Body of pancreas (tissue), 4 donors: ENCODE measurements at places on chromosomes 1 and 21.

GRCh38 chr1:205826016-205826806 lies 13.2 kb upstream of the SLC41A1 start:
- no peaks in the 10 kb centered on the region for H3K27me3 ChIP-seq
- no peak overlapping the region for H3K27ac ChIP-seq
- peaks cover 29% of the 10 kb centered on the region for H3K4me1 ChIP-seq
- no peaks in the 10 kb centered on the region for H3K36me3 ChIP-seq
- no peak overlapping the region for H3K4me3 ChIP-seq

GRCh38 chr1:20348326-20348915 lies 57.7 kb downstream of the VWA5B1 start:
- no peak overlapping the region for H3K27ac ChIP-seq
- no peak for DNase-seq
- no peak overlapping the region for H3K4me3 ChIP-seq
- H3K4me1 ChIP-seq: no peaks in the 10 kb centered on the region
- H3K27me3 ChIP-seq: no peaks in the 10 kb centered on the region

DNA sequence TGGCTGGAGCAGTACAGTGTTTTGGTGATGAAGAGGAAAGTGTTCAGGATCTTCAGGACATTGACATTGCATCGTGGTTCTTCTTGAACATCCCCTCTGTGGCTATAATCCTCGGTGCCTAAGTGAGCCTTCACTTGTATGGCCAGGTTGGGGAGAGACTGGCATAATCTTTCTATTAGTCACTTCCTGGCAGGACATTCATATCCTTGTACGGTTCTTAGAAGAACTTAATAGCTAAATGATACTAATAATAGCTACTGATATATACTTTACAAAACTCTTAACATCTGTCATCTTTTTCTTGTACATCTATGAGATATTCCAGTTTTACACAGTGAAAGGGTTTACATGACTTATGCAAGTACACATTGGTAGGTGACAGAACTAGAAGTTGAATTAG lies 35.8 kb downstream of the CELF3 start:
- H3K4me1 ChIP-seq: no peaks in the 10 kb centered on the region
- H3K4me3 ChIP-seq: no peak overlapping the region

DNA sequence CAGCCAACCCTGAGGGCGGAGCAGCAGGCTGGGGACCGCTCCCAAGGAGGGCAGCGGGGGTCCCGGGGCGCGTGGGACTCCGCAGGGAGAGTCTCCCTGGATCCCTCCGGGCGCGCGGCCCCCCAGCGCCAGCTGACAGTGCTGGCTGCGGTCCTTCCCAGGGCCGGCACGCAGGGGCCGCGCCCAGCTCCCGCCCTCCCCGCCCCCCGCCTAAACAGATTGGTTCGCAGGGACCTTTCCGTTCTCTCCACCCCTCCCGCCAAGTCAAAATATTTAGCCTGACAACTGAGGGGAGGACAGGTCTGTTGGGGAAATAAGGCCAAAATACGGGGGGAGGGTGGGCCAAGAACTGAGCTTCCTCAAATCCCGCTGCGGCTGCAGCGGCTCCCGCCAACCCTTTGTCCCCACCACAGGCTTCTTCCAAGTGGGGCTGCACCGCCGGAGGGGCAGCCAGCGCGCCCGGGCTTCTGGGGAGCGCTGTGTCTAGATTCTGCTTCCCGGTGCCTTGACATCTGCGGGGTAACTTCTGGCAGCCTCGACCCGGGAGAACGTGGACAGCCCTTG lies at the start of gene INSRR:
Gene INSRR, minus strand, starts transcription at position 159 of the 564 bp plus-strand sequence. CDS start 496 bp downstream, outside the sequence.
- H3K4me1 ChIP-seq: peaks cover 33% of the 10 kb centered on the region
- no peak for DNase-seq
- H3K27me3 ChIP-seq: peaks cover 8% of the 10 kb centered on the region
- H3K36me3 ChIP-seq: no peaks in the 10 kb centered on the region

DNA sequence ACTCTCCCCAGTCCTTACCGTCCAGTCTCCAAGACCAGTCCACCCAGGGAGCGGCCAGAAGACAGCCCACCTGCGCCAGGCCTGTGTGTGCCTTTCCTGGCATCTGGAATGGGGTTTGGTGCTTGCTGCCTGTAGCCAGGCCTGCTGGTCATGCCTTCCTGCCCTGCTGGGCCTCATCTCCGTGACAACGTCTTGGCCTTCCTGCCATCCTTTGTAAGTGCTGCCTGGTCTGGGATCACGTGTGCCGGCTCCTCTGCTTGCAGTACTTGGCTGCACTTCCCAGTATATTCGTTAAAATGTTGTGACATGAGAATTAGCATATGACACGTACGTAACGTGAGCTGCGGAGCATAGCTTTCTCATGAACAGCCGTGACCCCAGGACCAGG lies 145.3 kb upstream of the COL6A1 start:
- H3K36me3 ChIP-seq: no peaks in the 10 kb centered on the region
- no peaks in the 10 kb centered on the region for H3K4me1 ChIP-seq
- H3K27ac ChIP-seq: no peak overlapping the region
- H3K4me3 ChIP-seq: no peak overlapping the region
- H3K27me3 ChIP-seq: no peaks in the 10 kb centered on the region

DNA sequence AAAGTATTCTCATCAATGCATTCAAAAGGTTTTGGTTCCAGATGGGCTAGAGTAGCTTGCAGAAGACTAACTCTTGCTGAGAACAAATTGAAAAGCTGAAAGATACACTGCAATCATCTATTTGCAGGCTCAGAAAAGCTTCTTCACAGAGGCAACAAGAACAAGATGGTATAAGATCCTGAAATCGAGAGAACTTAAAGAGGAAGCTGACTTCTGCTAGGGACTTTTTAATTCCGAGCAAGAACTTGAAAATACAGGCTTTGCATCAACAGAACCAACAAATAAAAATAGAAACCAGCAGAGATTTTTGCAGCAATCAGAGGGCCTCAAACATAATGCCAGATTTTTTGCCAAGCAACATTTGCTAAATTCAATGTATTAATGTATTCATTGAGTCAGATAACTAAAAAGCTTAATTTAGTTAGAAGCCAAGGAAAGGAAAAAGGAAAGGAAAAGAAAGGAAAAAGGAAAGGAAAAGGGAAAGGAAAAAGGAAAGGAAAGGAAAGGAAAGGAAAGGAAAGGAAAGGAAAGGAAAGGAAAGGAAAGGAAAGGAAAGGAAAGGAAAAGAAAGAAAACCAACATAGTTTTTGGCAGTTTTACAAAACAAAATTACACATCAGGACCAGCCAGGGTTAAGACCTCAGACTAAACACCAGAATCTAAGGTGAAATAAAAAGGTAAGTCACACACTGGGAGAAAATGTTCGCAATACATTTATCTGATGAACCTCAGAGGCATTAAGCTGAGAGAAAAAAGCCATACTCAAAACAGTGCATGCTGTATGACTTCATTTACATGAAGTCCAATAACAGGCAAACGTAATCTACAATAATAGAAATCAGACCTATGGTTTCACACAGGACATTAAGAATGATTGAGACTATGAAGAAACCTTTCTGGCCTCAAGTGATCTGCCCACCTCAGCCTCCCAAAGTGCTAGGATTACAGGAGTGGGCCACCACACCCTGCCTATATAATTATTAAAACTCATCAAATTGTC lies 42.6 kb downstream of the FAF1 start:
- DNase-seq: no peak
- H3K36me3 ChIP-seq: no peaks in the 10 kb centered on the region
- no peak overlapping the region for H3K27ac ChIP-seq
- H3K4me1 ChIP-seq: no peaks in the 10 kb centered on the region

DNA sequence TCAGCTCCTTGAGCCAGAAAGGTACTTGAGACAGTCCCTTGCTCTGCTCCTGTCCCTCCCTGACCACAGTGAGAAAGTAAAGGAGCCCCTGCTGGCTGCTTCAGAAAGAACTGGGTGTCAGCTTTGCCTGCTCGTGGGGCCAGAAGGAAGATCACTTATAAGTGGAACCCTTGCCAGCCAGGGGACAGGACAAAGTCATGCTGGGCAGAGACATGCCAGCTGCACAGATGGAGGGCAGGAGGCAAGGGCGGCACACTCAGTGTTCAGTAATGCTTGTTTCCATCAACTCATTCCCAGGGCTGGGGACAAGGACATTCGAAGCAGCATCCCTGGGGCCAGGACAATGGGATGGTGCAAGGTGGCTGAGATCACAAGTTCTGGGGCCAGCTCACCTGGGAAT lies 41.8 kb downstream of the NTPCR start:
- DNase-seq: no peak
- no peak overlapping the region for H3K27ac ChIP-seq
- H3K4me1 ChIP-seq: peaks cover 22% of the 10 kb centered on the region
- no peaks in the 10 kb centered on the region for H3K36me3 ChIP-seq
